ENCODE measurements at places on chromosomes 1 and 21. TPM values are rescaled to one million over a fixed set of nuclear protein-coding genes. Genes with fewer than 3 reads are reported as not detected.

Gene APOBEC4
- not detected for total RNA-seq

Gene FCRL4
- total RNA-seq: 0.48 TPM

Gene KRTAP12-2
- not detected for total RNA-seq

DNA sequence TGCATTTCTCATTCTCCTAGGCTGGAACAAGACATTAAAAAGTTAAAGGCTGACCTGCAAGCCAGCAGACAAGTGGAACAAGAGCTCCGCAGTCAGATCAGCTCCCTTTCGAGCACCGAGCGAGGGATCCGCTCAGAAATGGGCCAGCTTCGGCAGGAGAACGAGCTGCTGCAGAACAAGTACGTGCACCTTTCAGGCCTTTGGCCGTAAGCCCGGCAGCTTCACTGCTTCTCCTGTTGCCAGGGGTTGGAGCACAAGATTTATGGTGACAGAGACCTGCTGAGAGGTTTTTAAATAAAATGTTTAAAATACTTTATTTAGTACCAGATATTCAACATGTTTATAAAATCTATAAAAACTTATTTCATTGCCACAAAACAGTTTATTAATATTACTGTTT is 53.4 kb downstream of the MACO1 start:
- DNase-seq: no peak

DNA sequence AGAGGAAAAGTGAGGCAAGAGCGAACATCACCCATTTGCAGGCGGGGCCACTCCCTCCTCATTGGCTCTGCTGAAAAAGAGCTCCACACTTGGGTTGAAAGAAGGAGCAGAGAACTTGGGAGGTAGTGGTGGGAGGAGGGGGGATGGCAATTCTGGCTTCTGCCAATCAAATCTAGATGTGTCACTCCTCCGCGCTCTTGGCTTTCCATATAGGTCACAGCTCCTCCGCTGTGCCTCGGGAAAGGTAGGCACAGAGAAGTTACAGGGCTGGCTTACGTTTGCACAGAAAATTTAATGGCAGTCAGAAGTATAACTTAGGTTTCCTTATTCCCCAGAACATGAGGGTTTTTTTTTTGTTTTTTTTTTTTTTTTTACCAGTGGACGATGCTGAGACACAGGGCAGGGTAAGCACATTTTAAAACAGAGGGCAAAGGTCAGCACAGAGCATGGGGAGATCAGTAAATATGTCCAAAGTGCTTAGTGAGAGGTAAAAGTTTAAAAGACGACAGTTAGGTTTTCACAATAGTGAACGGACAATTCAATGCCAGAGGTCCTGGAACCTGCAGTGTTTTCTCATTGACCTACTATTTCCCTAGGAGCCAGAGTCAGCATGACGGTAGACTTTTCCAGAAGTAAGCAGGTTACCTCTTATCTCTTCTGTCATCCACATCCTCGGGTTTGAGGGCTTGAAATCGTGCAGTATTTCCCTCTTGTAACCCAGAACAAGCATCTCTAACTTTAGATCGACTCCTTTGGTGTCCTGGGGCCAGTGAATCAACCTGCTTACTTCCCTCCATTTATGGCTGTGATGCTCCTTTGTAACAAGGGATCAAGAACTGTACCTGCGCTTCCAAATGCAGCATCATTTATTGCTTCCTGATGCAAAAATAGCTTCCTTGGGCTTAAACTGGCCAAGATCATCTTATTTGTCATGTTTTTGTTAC is 258.9 kb upstream of the PROX1 start:
- DNase-seq: no peak

GRCh38 chr1:201482755-201483154 is 13.8 kb upstream of the PHLDA3 start:
- DNase-seq: no peak

- DNase-seq: no peak
These were observed 5.9 kb downstream of the CAMK1G start for GRCh38 chr1:209589440-209589839.

GRCh38 chr1:228114827-228115226 is 5.7 kb upstream of the MRPL55 start:
- DNase-seq: no peak
